HuH-7 (cell line): ENCODE measurements at places on chromosomes 12 and 14.
A peak's percentile ranks its signal among the peaks of the same experiment; 100 is the strongest.

- no peak for DNase-seq
These were observed 47.7 kb downstream of the MAX start for GRCh38 chr14:65054471-65055085.

DNA sequence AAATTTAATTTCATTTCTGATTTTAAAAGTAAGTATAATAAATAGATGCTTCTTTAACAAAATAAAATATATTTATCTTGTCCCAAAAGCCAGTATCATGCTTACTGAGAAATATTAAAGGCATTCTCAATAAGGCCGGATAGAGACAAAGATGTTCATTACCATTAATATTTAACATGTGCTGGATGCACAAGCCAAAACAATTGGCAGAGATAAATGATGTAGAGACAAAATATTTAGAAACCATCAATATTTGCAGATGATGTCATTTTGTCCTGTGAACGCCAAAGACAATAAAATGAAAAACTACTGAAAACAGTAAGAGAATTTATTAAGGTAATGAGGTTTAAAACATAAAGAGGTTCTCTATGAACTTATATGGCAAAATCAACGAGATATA is 313.5 kb downstream of the ITPR2 start:
- no peak for DNase-seq

DNA sequence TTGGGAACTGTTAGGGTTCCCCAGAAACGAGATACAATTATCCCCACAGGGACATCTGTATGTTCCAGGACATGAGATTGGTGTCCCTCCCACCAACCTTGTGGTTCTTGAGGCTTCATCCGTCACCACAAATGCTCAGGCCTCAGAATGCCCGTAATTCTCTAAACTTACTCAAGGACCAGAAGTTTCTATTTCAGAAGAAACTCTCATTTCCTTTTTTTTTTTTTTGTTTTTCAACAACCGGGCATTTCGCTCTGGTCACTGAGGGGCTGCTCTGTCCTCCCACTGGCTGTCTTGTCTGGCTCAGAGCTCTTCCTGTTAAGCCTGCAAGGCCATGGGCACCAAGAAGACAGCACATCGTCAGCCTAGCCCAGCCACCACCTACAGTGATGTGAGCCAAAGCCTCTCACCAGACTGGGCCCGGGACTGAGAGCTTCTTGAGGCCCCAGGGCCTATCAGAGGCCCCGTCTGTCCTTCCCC is 36.2 kb downstream of the VDR start:
- no peak for DNase-seq

DNA sequence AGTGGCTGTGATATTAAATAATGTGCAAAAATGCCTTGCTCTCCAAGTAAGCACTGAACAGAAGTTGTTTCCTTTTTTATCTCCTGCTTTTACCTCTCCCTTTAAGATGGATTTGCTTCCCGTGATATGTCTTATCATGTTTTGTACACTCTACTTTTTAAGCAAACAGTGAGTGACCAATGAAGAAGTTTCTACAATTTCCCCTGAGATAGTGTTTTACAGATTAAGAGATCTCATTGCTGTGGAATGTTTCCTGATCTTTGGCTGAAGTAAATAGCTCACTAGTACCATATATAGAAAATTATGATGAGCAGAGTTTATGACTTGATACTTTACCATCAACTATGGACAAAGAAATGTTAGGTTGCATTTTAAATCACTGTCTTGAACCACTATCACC is 184.8 kb upstream of the PDE3A start:
- peak; percentile 31 for DNase-seq

- DNase-seq, result no peak
These were observed 37.0 kb downstream of the APPL2 start for GRCh38 chr12:105198961-105199360.

GRCh38 chr12:64731683-64732082 is 27.5 kb downstream of the GNS start:
- no peak for DNase-seq

GRCh38 chr14:69769623-69770022 is 2.7 kb downstream of the SRSF5 start:
- DNase-seq, result no peak

DNA sequence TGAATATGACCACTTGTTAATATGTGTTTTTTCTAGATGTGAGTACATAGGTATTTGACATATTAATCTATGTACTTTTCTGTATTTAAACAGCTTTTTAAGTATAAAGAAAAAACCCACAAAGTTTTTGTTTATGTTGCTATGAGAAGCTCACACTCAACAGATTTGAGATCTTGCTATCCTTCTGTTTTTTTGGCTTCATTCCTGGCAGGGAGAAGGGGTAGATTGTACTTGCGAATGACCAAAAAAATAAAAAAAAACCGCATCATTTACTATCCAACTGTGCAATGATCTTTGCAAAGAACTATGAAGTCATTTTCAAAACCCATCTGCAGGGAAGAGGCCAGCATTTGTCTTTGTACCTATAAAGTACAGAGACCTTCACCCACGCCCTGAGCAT is 28.4 kb upstream of the TBX5 start:
- no peak for DNase-seq

- no peak for DNase-seq
These were observed 55.5 kb downstream of the DUSP16 start for GRCh38 chr12:12507121-12507520.

DNA sequence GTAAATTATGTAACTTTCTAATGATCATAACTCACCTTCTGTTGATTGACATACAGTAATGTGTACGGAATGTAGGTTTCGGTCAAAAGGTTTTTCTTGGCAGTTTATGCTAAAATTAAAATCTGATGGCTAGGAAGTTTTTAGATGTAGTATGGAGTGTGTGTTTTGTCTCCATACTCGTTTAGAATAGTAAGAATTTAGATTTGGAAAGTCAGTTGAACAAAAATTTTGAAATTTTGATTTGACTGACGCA is 859 bp downstream of the PALS1 start:
- DNase-seq, result no peak
